ENCODE measurements at places on chromosomes 6 and 20.

GRCh38 chr6:56595490-56596122, 47.1 kb downstream of the DST start:
- peak; percentile 8 for DNase-seq

DNA sequence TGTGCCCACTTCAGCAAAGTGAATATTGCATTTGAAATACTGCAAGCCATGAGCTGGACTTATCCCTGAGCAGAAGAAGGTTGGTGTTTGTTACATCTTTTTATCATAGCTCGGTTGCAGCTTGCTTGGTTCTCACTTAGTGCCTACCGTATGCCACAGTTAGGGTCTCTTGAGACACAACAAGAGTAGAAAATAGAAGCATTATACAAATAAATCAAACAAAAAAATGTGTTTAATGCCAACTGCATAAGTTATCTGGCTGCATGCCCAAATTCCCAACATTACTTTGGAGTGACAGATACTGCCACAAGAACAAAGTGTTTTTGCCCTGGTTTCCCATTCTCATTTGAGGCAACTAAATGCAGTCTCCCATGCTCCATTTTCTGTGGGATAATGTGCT, 53.9 kb upstream of the LAMP5 start:
- DNase-seq: no peak

DNA sequence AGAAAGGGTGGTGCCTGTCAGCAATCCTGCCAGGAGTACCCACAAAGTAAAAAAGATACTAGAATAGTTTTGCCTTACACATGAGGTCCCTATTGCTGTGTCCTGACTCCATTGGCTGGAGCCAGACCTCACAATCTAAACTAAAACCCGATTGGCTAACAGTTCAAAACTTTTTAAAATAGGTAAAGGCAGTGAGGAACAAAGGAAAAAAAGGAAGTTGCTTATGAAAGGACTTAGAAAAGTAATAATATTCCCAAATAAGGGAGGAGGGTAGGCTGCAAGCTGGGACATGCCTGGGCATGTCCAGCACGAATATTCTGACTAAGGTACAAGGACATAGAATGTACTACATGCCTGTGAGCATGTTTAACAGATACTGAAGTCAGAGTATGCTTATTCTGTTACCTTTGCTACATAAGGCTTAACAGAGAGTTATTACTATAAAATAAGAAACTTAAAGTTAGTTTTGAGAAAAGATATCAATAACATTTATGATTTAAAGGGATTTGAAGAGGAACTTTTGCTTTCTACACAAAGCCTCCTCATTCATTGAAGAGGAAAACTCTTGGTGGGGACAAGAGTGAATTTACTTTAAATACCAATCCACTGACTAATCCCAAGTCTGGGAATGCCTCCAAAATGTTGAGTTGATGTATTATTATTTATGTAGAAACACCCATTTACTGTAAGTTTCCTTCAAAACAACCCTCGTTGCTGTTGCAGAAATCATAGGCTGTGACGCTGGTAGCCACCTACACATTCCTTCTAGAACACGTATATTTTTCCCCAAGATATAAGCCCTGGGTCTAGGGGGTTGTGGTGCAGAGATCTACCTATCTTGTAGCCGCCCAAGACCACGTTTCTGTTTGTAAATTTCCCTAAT, 8.2 kb upstream of the MTHFD1L start:
- DNase-seq: no peak

GRCh38 chr6:43491750-43492661, 14.6 kb downstream of the TJAP1 start:
- DNase-seq: no peak

DNA sequence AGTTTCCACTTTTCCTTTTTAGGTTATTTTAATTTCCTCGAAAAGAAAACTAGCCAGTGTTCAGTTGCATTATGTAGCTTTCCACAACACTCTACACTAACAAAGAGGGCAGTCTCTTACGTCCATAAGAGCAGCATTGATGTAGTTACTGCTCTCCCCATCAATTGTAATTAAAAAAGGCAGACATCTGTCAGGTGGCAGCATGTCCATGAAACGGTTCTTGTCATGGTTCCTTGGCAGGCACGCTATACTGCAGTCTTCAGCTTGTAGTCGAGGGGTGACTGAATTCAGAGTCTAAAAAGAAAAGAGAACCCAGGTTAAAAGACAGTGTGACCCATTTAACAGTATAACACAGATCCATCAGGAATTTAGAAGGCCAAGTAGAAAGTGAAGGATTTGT, 80.1 kb upstream of the THEMIS start:
- DNase-seq: no peak

GRCh38 chr6:134340179-134340975, 22.5 kb upstream of the SGK1 start:
- DNase-seq: no peak

DNA sequence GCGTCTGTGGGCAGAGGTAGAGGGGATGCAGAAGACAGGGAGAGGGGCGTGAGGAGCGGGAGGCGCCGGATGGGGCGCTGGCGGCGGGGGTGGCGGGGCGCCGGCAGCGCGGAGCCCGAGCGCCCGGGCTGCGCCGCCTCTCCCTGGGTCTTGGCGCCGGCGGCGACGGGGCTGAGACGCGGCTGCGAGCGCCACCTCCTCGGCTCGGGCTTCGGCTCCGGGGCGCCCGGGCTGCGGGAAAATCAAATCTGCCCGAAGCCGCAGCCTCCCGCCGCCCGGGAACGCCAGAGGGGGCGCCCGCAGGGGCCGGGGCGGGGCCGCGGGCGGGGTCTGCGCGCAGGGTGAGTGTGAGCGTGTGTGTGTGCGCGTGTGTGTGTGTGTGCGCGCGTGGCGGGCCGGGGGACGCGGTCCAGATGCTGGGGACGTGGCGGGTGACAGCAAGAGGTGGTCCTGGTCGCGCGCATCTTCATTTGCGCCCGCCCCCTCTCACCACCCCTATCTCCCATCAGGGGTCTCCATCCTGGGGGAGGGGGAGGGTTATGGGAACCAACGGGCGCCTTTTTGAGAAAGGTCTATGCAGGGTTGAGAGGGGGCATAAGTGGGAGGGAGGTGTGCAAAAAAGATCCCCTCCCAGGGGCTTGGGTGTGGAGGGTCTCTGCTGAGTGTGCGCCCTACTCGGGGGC, 646 bp upstream of the CPNE5 start:
- DNase-seq: peak; percentile 16

DNA sequence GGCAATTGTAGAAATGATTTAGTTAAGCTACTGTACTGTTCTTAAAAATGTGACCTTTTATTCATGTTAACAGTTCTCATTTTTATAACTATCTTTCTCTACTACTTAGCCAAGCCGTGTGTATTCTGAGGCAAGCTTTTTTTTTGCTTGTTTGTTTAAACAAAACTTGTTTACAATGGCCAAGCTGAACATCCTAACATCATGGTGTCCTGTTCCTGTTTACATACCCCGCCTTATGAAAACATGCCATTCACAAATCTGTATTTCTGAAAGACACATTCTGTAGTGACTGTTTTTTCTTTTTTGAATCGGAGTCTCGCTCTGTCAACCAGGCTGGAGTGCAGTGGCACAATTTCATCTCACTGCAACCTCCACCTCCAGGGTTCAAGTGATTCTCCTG, 140.9 kb downstream of the NCOA3 start:
- DNase-seq: no peak

DNA sequence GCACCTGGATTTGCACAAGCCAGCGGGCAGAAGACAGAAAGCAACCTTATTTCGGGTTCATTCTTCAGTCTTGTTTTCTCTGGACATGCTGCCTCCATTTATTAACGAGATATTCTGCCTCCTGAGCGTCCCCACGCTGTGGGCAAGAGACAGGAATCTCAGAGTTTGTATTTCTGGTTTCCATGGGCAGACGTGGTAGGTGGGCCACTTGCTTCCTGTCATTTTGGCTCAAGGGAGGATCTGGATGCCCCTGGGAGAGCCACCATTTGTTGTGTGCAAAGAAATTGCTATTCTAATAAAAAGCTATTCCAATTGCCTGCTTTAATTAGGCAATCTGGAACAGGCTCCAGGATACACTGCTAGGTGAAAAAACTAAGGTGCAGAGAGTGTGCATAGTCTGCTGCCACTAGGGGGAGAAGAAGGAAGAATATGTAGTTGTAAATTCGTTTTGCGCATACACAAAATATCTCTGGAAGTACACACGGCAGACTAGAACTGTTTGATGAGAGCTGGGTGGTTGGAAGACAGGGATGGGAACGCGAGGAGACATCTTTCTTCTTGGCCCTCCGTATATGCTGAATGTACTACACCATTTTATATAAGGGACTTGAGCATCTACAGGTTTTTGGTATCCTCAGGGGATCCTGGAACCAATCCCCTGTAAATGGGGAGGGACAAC, 30.1 kb upstream of the SLC16A10 start:
- DNase-seq: peak; percentile 42

DNA sequence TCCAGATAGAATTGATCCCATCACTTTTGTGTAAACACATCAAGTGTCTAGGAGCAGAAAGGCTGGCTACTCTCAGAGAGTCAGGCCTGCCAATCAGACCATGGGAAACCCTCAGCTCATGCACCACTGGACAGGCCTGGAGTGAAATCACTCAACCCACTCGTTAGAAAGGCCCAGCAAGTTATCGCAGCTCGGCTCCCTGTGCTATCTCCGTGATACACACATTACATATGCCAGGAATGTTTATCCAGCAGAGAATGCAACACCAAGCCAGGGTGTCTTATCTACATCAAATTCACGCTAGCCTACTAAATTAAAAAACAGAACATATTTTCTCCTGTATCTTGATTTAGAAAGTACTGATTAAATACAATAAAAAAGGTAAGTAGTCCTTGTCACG, 232.4 kb upstream of the FOXQ1 start:
- DNase-seq: no peak

- DNase-seq: no peak
These were observed 1.9 kb downstream of the MAPK14 start for GRCh38 chr6:36029464-36029863.

- no peak for DNase-seq
These were observed 11.5 kb downstream of the FILIP1 start for GRCh38 chr6:75481936-75482593.

- no peak for DNase-seq
These were observed 38.6 kb downstream of the E2F3 start for GRCh38 chr6:20440296-20440695.

DNA sequence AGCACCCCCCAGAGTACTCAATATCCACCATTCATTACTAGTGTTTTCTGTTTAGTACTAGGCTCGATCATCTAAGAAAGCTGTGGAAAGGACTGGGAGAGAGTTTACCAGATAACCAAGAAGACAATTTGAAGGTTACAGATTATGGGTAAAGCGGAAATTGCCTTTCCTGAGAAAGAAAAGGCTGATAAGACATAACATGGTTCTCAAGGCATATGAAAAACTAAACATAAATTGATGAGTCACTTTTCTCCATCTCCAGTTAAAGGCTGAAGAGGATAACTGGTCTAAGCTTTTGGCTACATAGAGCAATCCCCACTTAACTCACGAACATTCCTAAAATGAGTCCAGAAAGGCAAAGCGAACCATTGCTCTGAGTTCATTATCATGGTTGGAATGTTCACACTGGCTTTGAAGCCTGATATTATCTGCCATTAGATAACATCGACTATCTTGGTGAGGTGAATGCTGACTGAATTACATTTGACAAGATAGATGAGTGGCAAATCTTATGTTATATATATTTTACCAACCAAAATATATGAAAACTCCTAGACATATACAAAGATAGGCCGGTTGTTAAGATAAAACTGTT, 65.8 kb downstream of the BTBD9 start:
- DNase-seq: no peak

DNA sequence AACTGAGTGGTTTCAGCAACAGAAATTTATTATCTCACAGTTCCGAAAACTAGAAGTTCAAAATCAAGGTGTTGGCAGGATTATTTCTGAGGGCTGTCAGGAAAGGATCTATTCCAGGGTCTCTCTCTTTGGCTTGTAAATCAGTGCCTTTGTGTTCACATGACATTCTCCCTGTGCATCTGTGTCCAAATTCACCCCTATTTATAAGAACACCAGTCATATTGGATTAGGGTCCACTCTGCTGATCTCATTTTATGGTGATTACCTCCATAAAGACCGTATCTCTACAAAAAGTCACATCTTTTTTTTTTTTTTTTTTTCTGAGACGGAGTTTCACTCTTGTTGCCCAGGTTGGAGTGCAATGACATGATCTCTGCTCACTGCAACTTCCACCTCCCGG, 68.6 kb upstream of the MARCKS start:
- no peak for DNase-seq

DNA sequence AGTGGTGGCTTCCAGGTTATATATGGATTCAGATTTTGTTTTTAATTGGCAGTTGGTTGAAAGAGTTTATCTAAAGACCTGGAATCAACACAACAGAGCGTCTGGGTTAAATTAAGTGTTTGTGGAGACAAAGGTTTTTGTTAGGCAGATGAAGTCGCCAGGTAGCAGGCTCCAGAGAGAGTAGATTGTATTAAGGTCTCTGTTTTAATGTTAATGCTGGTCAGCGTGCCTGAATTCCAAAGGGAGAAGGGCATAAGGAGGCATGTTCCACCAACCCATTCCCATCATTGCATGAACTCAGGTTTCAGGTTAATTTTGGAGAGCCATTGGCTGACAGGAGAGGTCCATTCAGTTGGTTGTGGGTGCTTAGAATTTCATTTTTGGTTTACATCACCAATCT, 744.1 kb upstream of the GJE1 start:
- DNase-seq: no peak

DNA sequence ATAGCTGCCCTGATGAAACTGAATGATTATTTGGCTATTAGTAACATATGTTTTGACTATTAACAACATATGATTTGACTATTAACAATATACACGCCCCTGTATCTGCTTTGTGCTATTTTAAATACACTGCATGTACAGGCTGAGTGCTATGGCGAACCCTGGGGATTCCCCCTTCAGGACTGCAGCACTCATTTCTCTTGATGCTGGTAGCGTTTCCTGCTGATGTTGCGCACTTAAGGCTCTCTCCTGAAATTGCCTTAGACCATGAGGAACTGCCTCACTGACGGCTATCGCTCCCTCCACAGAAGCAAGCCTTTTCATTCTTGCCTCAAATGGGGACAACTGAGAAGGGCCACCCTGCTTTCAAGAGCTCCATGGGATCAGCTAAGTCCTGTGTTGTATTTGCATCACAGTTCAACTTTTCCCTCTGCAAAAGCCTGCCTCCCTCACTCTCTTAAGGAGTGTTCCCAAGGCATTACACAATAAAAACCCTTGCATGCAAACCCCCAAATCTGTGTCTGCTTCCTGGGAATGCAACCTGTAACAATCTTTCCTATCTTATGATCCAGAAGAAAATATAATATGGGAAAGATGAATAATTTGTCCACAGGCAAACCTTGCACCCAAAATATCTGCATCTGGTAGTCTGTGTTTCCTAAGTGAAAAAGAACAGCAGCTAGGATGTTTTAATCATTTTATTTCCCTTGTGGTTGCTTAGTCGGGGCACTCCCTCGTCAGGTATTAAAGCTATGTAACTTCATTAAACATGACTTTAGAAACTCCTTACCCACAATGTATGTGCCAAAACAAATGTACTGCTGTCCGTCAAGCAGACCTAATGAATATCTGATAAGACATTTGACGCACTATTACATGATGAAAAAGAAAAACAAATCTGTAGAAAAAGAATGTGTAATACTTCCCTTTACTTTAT, 456.4 kb downstream of the COL12A1 start:
- no peak for DNase-seq

DNA sequence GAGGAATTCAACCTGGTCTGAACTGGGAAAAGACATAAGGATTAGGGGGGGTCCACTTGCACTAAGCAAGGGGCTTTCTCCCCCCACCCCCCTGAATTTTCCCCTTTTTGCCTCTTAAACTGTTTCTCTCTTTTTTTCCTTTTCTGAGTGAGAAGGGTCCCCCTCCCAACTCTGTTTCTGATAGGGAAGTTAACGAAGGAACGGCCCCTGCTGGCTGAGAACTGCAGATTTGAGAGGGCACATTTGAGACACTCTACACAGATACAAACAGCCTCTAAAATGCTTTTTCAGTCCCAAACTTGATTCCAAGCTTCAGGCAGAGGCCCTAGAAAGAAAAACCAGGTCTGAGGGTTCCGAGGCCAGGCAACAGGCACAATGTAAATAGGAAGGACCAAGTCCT, 91.7 kb downstream of the JARID2 start:
- no peak for DNase-seq

All from NCI-H1694 (cell line).